CD4-positive, alpha-beta T cell (primary cell): ENCODE measurements at places on chromosomes 13 and 19. TPM values are rescaled to one million over a fixed set of nuclear protein-coding genes. Genes with fewer than 3 reads are reported as not detected.

Gene FXYD7
- 15.3 TPM for total RNA-seq

DNA sequence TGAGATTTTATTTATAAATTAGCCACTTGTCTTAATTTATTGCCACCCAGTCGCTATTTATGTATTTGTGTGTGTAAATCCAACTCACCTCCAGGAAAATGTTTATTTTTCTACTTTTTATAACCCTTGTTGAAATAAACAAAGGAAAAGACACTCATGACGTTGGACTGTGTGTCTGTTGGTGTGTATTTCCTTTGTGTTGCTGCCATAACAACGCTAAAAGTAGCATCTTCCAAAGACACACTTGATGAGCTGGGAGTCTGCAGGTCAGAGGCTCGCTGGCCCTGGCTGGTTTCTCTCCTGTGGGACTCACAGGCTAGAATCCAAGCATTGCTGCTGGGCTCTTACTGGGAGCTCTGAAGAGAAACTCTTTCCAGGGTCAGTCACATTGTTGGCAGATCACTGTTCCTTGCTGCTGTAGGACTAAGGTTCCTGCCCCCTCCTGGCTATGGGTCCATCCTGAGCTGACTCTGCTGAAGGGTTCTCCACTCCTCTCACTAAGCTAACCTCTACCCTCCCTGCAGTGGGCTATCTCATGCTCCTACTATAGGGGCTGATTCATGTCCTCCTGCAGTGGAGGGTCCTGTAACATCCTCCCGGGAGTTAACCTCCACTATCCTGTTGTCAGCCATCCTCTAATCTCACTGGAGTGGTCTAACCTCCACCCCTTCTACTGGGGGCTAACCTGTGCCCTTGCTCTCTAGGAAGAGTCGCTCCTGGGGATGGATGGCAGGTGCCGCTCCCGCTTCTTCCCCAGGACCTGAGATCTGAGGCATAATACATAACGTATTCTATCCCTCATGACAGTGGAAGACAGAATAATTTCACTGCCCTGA is 2.1 kb downstream of the IFNL2 start:
- DNase-seq = no peak

DNA sequence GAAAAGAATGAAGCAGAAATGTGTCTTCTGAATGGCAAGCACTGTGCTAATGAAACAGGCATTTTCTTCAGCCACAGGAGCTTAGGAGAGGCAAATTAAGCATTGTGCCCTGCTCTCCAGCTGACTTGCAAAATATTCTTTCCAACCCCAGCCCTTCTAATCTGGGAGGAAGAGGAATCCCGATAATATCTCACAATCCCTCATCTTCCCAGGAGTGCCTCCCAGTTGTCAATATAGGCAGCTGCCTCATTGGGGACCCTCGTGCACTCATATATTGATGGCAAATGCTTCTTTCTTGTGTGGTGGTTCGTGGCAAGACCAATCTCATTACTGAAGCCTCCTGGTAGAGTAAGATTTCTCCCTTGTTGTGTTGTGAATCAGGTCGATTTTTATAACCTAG is 299.0 kb downstream of the COG6 start:
- DNase-seq = no peak

DNA sequence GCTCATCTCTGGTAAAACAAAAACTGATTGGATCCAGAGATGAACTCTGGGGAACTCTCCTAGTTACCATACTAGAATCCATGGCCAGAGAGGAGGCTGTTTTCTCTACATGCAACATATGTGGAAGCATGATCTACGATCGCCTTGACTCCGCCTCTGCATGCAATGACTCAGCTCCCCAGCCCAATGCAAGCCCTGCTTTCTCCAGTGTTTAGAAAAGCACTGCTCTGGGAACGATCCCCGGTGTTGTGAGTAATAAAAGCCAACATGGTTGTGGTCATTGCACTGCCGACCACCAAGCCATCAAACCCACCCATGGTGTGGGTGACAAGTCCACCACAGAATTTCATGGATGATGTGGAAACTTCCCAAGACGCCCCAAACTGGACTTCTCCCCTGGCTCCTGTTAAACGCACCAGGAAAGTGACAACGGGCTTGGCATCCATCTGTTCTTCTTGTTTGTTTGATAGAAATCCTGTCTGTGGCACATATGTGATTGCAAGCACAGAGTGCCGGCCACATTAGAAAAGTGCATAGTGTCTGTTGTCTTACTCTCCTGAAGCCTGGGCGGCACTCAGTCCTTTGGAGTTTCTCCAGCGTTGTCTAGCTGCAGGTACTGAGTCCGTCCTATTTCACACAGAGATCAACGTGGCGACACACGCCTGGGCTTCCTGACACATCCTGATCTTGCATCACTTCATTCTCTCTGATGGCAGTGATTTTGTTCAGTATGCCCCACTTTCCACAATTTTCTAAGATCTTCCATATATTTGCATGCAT is 36.4 kb upstream of the VSTM2B start:
- DNase-seq = no peak

DNA sequence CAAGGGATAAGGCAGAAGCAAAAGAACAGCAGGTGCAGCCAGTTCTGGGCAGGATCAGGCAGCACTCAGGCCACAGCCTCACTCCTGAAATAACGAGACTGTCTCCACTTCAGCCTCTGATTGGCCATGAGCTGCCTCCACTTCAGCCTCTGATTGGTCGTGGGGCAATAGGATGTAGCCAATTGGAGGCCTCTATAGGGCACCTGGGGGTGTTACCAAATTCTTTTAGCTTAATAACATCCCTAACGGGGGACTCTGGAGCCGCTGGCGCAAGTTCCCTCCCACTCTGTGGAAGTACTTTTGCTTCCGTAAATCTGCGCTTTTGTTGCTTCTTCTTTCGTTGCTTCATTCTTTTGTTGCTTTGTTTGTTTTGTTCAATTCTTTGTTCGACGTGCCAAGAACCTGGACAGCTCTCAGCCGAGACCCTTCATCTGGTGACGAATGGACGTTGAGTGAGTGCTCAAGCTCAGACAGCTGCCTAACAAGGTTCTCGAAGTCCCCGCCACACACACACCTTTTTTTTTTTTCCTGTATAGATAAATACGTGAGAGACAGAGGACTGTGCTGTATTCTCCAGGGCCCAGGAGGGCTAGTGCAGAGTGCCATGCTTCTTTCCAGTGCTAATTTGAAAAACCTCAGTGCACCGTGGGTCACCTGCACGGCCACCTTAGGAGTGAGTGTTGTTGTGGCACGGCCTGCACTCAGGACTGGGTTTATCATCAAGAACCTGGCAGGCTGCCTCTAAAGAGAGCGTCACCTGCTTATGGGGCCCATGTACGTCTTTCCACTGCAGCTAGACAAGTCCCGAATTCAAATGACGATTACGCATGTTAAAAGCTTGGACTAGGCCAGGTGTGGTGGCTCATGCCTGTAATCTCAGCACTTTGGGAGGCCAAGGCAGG is 32.0 kb upstream of the TUBGCP3 start:
- no peak for DNase-seq

DNA sequence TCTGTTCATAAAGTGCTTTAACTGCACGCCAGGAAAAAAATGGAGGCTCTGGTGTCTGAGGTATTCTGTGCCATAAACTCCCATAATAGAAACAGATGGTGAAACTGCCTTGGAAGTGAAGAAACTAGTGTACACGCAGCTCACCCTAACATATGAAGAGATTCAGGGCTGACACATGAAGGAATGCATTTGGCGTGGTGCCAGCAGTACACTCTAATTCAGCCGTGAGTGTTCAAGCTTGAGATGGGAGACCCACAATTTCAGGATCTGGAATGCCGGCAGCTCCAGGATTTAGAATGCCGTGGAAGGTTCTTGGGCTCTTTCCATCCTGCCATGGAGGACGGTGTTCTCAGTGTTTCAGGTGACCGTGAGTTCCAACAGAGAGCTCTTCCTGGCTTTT is 478.4 kb downstream of the TSHZ3 start:
- DNase-seq = no peak
